ENCODE measurements at places on chromosomes 1 and 21.
A peak's percentile ranks its signal among the peaks of the same experiment; 100 is the strongest.

GRCh38 chr1:55870106-55870505, 654.9 kb upstream of the USP24 start:
- DNase-seq: no peak

GRCh38 chr1:35644204-35644603, 2.9 kb upstream of the PSMB2 start:
- no peak for DNase-seq

DNA sequence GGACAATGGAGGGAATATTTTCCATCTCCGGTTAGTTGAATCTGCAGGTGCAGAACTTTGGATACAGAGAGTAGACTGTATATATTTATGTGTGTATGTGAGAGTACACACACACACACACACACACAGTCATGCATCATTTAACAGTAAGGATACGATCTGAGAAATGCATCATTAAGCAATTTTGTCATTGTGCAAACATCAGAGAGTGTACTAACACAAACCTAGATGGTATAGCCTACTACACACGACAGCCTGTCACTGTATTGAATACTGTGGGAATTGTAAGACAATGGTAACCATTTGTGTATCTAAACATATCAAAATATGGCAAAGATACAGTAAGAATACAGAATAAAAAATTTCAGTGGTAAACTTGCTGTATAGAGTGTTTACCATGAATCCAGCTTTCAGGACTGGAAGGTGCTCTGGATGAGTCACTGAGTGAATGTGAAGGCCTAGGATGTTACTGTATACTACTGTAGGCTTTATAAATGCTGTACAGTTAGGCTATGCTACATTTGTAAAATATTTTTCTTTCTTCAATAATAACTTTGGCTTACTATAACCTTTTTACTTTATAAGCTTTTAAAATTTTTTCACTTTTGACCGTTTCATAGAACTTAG, 138.5 kb downstream of the ZZZ3 start:
- DNase-seq: no peak

DNA sequence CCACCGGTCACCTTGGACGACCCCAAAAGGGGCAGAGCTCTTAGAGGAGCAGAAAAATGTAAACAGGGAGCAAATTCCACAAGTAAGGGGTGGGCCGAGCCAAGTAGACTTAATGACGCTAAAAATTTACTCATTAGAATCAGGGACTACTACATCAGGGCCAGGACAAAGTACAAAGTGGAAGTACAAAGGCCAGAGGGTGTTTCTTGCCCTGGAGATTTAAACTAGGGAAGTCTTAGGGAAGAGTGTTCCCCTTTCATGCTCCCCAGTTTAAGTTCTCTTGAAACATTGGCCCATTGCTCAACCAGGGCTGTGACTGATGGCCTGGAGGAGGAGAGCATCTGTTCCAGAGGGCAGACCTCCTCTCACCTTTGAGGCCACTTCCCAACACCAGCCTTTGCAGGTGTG, 48.6 kb downstream of the BACH1 start:
- DNase-seq: no peak

DNA sequence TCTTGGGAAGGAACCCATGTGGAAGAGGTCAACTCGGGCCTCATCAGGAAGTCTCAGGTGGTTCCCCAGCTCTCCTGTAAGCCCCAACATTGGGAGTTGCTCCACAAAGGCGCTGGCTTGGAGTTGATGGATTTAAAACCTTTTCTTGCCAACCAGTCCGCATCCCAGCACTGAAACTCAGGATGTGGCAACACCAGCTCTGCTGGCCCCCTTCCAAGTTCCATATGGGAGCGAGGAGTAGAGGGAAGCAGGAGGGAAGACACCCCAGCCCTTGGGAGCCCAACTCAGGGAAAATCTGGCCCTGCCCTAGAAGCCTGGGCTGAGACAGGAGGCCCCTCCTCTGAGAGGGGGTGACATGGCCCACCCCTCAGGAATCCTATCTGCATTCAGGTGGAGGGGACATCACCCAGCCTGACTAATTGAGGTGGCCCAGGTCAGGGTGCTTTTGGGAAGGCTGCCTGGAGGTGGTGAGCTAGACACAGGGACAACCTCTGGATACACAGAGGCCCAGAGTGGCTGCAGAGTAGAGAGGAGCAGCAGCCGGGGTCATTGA, 33.1 kb upstream of the DMBX1 start:
- DNase-seq: no peak

- no peak for DNase-seq
Measured at GRCh38 chr1:167808104-167808503, 86.3 kb downstream of the MPZL1 start.

DNA sequence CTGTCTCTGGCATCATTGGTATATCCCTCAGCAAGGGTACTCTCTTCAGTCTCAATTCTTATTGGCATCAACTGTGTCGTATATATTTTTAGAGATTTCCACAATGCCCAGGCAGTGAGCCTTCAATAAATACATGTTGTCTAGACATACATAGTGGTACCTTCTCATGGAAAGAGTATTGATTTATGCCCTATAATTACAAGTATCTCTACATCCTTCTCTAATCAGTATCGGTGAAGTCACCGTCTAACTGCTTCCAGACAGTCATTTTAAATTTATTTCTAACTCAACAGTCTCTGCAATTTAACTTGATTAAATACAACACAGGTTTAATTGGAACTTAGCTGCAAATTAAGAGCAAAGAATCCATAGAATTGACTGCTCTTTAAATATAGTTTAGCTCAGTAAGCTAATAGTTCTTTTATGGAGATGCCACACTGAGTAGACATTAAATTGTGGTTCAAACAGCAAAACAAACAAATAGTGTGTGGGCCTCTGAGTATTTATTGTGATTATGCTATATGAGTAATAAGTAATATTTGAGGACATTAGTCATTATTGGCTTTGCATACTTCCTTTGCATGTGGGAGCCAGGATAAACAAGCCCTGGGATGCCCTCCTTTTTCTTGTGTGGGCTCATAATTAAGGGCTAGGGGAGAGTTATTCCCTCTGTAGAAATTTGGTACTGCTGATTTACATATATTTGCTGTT, 126.9 kb upstream of the DUSP10 start:
- DNase-seq: no peak

DNA sequence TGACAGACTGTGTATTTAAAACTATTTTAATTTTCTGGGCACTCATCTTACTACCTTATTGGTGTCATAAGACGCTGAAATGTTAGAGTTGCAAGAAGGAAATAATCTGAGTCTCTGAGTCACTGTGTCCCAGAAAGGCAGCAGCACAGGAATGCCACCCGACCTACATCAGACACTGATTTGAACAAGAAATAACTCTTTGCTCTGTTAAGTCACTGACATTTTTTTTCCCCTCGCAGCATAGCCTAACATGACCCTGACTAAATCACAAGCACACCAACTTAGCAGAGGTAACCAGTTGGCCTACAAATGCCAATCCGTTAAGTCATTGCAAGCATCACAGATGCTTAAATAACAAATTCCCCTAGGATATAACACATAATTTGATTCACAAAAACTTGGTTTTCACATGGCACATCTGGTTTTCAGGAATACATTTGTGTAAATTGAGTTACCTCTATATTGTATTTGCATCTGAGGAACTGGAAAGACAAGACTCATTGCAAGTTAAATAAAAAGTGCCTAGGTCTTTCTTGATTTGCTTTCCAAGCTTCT, 349.1 kb downstream of the SEC16B start:
- DNase-seq: no peak

GRCh38 chr1:23558872-23559135, 497 bp downstream of the ID3 start:
- DNase-seq: no peak

GRCh38 chr1:107653765-107654164, 311.2 kb downstream of the VAV3 start:
- no peak for DNase-seq

- DNase-seq: peak; percentile 62
Measured at GRCh38 chr1:159015440-159015909, 5.8 kb downstream of the IFI16 start.

DNA sequence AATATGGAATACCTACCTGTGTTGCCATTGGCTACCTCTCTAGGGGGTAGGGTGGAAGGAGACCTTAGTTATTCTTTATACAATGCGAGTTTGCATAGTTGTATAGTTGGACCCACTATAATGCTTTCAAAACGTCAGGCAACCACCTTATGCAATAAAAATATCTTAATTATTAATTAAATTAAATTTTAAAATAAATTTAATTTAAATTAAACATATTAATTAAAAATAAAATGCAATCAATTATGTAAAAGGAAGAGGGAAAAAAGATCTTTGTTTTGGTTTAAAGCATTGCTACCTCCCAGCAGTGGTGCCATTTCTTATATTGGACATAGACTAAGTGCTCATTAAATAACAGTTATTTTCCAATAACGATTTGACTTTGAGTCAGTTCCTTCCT, 22.3 kb downstream of the GPA33 start:
- DNase-seq: no peak

GRCh38 chr1:17170571-17170970, 34.4 kb upstream of the PADI1 start:
- no peak for DNase-seq

DNA sequence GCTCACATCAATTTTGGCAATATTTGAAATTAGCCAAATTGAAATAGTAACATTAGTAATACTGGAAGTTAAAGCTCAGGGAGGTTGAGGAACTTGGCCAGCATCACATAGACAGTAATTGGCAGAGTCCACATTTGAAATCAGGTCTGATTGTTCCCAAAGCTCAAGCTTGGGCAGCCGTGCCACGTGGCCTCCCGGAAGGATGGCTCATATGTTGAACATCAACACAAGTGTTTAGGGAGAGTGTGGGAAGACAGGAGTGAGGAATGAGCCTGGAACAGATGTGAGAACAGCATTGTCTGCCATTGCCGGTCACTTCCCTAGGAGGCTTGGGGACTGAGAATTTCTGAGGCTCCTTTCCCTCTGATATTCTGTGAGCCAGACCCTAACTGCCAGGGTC, 40.2 kb upstream of the RBM15 start:
- no peak for DNase-seq

DNA sequence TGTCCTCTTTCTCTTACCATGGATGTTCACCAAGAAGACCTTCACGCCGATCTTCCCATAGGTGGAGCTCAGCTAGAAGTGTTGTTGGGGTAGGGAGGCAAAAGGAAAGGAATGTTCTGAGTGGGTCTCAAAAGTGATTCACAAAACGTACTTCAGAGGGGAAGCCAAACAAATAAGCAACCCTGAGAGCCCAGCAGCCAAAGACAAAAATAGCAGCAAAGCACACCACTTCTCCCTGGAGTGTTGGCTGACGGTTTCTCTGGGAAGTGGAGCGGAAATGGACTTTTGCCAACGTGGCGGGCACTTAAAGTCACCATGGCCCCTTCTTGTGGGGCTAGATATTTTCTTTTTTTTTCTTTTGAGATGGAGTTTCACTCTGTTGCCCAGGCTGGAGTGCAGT, 23.1 kb downstream of the SLC26A9 start:
- no peak for DNase-seq

- DNase-seq: no peak
Measured at GRCh38 chr1:164726235-164726634, 167.3 kb downstream of the PBX1 start.

- DNase-seq: no peak
Measured at GRCh38 chr1:204507317-204508105, 8.7 kb upstream of the MDM4 start.

GRCh38 chr1:21293537-21294265, 3.4 kb upstream of the ECE1 start:
- DNase-seq: peak; percentile 39

DNA sequence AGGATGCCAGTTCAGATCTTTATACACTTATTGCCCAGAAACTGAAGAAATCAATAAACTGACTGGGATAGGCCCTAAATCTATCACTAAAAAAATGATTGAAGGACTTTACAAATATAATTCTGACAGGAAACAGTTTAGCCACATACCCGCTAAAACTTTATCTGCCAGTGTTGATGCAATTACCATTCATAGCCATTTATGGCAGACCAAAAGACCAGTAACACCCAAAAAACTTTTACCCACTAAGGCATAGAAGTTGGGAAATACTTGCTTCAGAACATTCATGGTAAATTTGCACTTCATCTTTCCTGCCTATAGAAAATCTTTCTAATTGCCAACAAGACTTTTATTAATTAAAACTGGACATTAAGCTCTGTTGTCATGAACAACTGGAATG, 15.0 kb upstream of the GPR25 start:
- no peak for DNase-seq

GRCh38 chr1:86915737-86916235, 1.4 kb downstream of the HS2ST1 start:
- DNase-seq: no peak

- no peak for DNase-seq
Measured at GRCh38 chr1:56106531-56107274, 472.7 kb downstream of the PLPP3 start.

GRCh38 chr1:19534281-19534680, 48.9 kb upstream of the CAPZB start:
- no peak for DNase-seq

GRCh38 chr1:156499842-156500542, 583 bp downstream of the MEF2D start:
- peak; percentile 21 for DNase-seq

GRCh38 chr1:31920956-31921355, 17.2 kb downstream of the PTP4A2 start:
- DNase-seq: no peak

DNA sequence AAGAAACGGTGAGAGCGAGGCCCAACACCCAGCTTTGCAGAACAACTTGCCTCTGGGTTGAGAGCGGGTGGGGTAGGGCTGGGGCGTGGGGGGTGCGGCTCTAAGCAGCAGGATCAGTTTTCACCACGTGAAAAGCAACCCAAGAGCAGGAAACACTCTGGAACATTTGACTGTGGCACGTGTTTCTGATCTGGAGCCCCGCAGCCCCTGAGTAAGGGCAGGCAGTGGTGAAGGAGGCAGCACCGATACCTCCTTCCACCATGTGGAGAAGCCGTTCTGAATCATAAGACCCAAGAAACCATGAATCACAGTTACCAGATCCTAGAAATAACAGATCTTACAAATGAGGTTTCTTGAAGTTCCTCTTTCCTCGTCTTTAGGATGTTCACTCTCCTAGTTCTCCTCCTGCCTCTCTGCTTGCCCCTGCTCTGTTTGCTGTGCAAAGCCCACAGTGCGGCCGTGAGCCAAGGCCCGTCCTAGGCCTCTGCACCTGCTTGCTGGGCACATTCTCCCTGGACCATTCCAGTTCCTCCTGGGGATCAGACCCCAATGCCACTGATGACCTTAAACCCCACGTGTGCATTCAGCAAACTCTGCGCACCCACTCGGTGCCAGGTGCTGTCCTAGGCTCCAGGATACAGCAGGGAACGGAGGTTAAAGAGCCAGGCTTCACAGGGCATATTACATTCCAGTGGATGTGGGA, 31.9 kb downstream of the SLC1A7 start:
- no peak for DNase-seq

DNA sequence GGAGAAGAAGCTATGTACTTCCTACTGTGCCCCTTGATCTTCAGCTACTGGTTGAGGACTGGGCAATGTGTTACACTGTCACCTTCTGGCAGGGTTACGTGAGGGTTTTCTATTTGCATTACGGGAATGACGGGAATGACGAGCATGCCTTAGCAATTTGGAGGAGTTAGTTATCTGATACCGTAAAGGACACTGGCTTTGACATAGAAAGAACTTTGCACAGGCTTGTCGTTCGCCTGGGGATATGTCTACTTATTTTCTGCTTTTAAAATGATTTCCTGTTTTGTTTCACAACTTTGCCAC, 19.8 kb upstream of the ACBD6 start:
- DNase-seq: no peak

- DNase-seq: no peak
Measured at GRCh38 chr1:171742577-171742922, 685 bp upstream of the VAMP4 start.
